ENCODE measurements at places on chromosomes 12 and 14. TPM values are rescaled to one million over a fixed set of nuclear protein-coding genes. Genes with fewer than 3 reads are reported as not detected.

The MED6 gene
- 57.5 TPM for total RNA-seq

The AKAP6 gene
- 7.3 TPM for total RNA-seq

The FCF1 gene
- total RNA-seq, result 41.7 TPM

The CDCA3 gene
- total RNA-seq, result 73.5 TPM

The SERPINA4 gene
- total RNA-seq, result not detected

The DAD1 gene
- total RNA-seq, result 166 TPM

The CCNK gene
- 18.1 TPM for total RNA-seq

The RPAP3 gene
- total RNA-seq, result 61.9 TPM

The TNFRSF1A gene
- 24.7 TPM for total RNA-seq

The INHBE gene
- total RNA-seq, result not detected

All from neural progenitor cell (in vitro differentiated cells).